Suppressor macrophage (primary cell): ENCODE measurements at places on chromosomes 3 and 15.
A peak's percentile ranks its signal among the peaks of the same experiment; 100 is the strongest.

DNA sequence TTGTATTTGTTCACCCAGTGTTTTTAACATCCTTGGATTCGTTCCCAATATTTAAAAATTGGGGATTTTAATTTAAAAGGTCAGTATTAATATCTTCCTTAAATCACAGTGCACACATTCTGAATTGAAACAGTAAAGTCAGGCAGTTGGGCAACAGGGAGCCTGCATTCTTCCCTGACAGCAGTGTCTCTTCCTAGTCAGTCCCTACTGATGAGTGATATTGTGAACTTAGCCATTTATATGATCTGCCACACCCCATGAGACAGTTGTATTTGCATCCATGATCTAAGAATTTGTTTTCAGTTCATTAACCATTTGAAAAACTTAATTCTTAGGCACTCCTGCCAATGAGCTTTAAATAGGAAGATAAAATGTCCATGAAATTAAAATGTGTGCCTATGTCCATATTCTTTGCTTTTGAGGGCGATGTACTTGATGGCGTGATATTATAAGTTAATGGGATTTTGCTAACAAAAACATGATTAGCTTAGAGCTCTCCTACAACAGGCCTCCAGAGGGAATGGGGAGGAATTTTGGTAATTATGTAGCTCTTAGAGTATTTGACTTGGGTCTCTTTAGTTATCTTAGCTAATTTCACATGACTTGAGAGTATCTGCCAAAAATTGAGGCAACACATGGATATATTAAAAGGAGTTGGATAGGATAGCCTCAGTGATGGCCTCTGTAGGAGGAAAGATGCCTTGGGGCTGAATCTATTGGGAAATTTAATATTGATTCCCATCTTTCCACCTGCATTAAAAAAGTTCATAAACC lies 219.3 kb downstream of the PTPRG start:
- DNase-seq, result no peak

DNA sequence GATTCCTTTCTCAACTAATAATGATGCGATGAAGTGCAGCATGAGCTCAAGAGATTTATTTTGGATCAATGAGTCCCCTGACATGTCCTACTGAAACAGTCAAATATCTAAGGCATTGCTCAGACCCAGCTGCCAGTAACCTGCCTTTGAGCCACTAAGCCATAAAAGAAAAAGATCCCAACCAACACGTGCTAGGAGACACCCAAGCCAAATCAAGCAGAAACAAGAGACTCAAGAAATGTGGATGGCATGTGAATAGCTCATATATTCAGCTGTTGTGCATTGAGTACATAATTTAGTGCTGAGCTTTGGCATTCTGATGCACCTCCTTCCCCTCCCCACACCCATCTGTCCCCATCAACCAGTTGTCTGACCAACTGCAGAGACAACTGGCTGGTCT lies 29.2 kb downstream of the GJD2 start:
- no peak for DNase-seq

DNA sequence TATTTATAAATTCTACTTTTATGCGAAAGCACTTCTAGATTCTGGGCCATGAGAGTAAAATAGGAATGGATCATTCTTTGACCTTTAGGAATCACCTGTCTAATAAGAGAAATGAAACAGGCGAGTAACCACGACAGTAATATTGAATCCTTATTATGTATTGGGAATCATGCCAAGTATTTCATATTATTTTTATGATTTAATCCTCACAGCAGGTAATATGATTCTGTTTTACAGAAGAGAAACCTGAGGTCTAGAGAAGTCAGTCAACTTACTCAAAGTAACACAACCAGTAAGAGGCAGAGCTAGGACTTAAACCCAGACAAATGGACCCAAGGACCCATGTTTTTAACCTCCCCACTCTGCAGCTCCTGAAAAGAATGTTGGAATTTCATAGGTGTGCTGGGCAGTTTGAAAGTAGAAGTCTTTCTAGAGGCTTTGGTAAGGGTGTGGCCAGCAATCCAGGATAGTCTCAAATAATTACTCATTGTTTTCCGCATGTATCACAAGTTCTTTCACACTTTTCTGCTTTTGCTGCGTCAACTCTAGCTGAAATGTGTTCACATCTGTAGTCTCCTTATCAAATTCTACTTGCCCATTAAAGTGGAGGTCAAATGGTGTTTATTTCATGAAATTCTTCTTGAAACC lies 181.7 kb downstream of the TPRG1 start:
- no peak for DNase-seq

GRCh38 chr15:68186671-68187397 lies 18.3 kb downstream of the CALML4 start:
- DNase-seq, result no peak

DNA sequence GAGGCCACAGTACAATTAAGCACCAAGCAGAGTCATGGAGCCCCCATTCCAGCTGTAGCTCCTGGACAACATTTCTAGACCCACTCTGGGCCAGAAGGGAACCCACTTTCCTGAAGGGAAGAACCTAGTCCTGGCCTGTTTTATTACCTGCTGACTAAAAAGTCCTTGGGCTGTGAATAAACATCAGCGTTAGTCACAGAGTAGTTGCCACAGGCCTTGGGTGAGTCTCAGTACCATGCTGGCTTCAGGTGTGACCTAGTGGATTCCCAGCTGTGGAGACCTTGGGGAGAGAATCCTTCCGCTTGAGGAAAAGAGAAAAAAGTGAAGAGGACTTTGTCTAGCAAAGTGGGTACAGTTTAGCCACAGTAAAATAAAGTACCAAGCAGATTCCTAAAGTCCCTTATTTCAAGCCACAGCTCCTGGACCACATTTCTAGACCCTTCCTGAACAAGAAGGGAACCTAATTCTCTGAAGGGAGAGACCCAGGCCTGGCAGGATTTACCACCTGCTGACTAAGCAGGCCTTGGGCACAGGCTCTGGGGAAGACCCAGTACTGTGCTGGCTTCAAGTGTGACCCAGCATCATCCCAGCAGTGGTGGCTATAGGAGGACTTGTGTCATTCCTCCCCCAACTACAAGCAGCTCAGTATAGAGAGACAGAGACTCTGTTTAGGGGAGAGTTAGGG lies 118.3 kb upstream of the KCNH8 start:
- DNase-seq, result no peak

GRCh38 chr3:52388348-52388821 lies 56.5 kb downstream of the SEMA3G start:
- no peak for DNase-seq

DNA sequence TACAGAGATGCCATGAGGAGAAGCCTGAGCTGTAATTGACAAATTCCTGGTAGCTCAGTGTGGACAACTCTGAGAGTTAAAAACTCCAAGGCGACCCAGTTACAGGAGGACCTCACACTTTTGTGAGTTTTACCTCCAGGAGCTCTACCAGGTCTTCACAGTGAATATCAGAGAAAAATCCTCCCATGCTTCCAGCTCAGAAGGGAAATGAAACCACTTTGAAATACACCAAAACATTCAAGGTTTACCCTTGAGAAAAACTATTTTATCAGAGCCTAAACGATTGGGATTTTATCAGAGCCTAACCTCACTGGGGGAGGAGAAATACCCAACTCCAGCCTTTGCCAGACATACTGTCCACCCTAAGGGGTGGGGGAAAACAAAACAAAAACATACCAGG lies 52.4 kb downstream of the MCCC1 start:
- DNase-seq, result no peak

DNA sequence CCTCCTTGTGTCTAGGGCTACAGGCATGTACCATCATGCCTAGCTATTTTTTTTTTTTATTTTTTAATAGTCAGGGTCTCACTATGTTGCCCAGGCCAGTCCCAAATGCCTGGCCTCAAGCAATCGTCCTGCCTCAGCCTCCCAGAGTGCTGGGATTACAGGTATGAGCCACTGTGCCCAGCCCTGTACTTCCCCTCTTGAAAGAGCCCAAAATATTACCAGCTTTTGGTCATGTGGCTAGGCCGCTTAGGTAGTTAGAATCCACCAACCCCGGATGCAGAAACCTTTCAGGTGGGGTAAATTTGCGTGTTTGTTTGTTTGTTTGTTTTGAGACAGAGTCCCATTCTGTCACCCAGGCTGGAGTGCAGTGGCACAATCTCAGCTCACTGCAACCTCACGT lies 132.8 kb upstream of the C2CD4B start:
- DNase-seq, result no peak

GRCh38 chr3:105425153-105425502 lies 58.4 kb downstream of the ALCAM start:
- no peak for DNase-seq

DNA sequence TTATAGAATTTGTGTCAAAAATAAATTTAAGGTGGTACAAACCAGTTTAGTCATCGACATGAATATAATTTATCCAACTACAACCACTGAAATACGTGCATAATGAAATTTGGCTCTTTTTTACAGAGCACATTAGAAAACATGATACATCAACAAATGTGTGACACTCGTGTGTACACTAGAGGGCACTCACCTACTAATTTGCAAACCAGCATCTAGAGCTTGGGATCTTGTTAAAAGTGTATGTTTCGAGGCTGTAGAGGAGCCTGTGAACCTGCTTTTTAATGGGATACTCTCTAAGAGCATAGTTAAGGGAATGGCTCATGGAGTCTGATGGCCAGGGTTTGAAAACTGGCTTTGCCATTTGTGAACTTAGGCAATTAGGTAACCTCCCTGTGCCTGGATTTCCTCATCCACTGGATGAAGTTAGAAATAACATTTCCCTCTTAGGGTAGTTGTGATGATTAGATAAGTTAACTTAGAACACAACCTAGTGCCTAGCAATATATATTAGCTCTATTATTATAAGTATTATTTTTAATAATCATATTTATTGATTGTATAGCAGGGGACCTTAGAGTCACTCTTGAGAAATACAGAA lies 8.8 kb upstream of the CPOX start:
- peak; percentile 52 for DNase-seq
